Smooth muscle cell of bladder (primary cell): ENCODE measurements at places on chromosomes 3 and 15. TPM values are rescaled to one million over a fixed set of nuclear protein-coding genes. Genes with fewer than 3 reads are reported as not detected.

Gene MAP1A
- 38.8 and 40.8 TPM in 2 replicates for total RNA-seq

Gene POLR2H
- 63.6 and 81.2 TPM in 2 replicates for total RNA-seq

Gene CCR5
- total RNA-seq = not detected in 2 replicates

Gene COPS2
- total RNA-seq = 84.9 and 105 TPM in 2 replicates

Gene BOC
- total RNA-seq = 8.4 and 8.7 TPM in 2 replicates

Gene CLDN16
- under 0.01 TPM in 1 of 2 replicates, not detected in the other for total RNA-seq

Gene CPN2
- total RNA-seq = not detected in 2 replicates

Gene C3orf49
- not detected in 2 replicates for total RNA-seq
